ENCODE measurements at places on chromosomes 4 and X. TPM values are rescaled to one million over a fixed set of nuclear protein-coding genes. Genes with fewer than 3 reads are reported as not detected.

DNA sequence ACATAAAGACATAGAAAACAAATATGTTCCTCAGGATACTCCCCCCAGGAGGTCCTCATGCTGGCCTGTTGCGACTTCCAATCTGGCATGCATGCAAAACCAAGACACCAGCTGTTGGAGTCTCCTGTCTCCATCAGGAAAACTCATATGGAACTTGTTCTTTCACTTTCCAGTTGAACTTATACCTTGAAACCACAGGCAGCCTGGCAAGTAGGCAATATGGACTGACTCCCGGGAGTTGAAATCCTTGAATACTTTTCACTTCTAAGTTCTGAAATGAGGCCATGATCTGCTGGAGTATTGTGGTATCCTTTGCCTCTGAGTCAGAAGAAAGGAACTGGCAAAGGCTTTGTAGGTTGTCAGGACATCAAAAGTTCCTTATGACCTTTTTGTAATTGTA, 444.2 kb downstream of the IDS start:
- no peak overlapping the region for H3K27ac ChIP-seq
- no peaks in the 10 kb centered on the region for H3K27me3 ChIP-seq
- DNase-seq, result no peak
- no peaks in the 10 kb centered on the region for H3K4me1 ChIP-seq
- H3K4me3 ChIP-seq, result no peak overlapping the region

DNA sequence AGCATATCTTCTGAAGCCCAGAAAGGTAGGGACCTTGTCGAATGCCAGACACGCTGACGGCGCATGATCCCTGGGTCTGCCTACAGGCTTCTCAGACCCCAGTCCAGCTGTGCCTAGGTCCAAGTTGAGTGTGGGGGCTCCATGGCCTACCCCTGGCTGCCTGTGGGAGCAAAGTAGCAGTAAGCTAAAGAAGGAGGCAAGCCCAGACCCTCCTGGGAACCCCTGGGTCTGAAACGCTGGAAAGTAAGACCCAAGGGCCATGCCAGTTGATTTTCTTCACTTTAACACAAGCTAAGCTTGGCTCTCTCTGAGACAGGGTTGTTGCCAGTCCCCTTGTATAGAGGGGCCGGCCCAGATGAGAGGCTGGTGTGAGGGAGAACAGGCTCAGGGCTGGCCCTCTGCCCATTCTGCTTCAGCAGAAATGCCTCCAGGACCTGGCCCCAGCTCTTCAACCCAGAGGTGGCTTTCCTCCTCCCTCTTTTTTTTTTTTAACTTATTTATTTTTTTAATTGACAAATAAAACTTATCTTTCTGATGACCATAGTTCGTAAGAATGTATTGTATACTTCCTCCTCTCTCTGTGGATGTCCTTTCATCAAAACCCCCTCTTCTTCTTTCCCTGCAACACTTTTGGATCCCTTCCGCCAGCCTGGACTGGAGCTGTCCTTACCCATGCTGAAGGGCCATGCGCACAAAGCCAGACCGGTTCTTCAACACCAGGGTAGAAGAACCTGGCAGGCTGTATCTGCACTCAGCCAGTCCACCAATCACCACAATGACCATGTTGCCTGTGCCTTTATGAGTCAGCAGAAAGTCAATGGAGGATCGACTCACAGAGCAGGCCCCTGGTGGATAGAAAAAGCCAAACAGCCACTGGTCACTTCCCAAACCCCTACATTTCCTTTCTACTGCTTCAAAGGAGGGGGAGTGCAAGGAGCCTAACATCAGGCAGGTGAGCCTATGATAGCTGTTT, 7.1 kb downstream of the AWAT2 start:
- no peaks in the 10 kb centered on the region for H3K4me1 ChIP-seq
- H3K4me3 ChIP-seq, result no peak overlapping the region
- no peaks in the 10 kb centered on the region for H3K36me3 ChIP-seq
- H3K27ac ChIP-seq, result no peak overlapping the region
- no peak for DNase-seq

DNA sequence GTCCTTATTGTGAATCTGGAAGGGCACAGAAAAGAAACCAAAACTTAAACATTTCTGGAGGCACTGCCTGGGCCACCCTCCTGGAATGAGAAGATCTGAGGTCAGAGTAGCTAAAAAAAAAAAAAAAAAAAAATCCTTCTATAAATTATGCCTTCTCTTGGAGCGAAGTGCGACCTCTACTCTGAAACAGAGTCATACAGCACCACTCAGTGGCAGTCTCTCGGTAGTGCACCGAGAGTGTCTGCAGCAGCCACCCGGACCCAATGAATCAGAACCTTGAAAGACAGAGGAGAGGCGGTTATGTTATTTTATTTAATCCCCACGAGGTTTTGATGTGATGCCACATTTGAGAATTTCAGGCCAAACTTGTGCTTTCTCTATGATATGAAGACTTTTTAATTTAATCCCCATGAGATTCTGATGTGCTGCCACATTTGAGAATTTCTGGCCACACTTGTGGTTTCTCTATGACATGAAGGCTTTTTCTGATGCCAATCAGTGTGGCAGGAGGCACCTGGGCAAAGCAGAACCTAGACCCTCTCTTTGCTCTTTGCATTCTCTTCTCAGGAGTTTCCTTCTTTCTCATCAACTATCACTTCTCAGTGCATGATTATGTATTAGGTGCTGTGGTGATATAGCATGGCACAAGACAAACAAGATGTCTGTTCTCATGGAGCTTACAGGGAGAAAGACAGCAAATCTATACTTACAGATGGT, 5.6 kb upstream of the CT47C1 start:
- H3K27ac ChIP-seq, result no peak overlapping the region
- no peak overlapping the region for H3K4me3 ChIP-seq
- H3K4me1 ChIP-seq, result peaks cover 2% of the 10 kb centered on the region
- peak; percentile 40 for DNase-seq

DNA sequence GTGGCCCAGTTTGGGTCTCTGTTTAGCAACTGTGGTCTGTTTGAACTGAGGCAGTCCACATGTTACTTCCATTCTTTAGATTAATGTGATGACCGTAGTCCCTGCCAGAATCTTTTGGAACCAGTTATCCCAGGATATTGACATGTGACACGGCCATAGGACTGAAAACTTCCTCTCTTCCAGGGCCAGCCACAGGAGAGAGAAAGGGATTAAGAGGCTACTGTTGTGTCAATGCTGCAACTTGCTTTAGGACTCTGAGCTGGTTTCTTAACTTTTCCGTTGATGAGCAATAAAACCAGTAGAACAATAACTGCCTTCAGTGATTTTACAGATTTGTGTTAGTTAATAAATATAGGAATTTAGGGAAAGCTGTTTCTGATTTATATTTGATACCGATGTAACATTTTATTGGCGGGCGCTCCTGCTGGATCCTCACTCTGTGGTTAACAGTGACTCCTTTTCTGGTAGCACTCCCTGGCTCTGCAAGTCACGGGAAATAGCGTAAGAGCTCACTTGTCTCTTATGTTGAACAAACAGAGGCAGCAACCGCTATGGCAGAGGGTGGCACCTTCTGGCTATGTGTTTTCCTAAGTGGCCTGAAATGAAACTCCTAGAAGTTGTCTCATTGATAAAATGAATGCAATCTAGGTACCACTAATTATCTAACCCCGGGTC, 2.5 kb downstream of the TENM3 start:
- H3K27me3 ChIP-seq, result peaks cover 8% of the 10 kb centered on the region
- no peak for DNase-seq
- no peaks in the 10 kb centered on the region for H3K4me1 ChIP-seq

AMBN gene
- total RNA-seq, result not detected

GRCh38 chr4:82500435-82501153, 61.2 kb downstream of the TMEM150C start:
- no peaks in the 10 kb centered on the region for H3K36me3 ChIP-seq
- H3K4me3 ChIP-seq, result no peak overlapping the region
- H3K27me3 ChIP-seq, result no peaks in the 10 kb centered on the region
- no peak overlapping the region for H3K27ac ChIP-seq
- no peaks in the 10 kb centered on the region for H3K4me1 ChIP-seq
- no peak for DNase-seq

GRCh38 chr4:86487738-86488348, 106.3 kb upstream of the PTPN13 start:
- DNase-seq, result no peak
- no peak overlapping the region for H3K4me3 ChIP-seq
- H3K36me3 ChIP-seq, result no peaks in the 10 kb centered on the region
- no peaks in the 10 kb centered on the region for H3K27me3 ChIP-seq
- no peak overlapping the region for H3K27ac ChIP-seq

XG gene
- not detected for total RNA-seq

DNA sequence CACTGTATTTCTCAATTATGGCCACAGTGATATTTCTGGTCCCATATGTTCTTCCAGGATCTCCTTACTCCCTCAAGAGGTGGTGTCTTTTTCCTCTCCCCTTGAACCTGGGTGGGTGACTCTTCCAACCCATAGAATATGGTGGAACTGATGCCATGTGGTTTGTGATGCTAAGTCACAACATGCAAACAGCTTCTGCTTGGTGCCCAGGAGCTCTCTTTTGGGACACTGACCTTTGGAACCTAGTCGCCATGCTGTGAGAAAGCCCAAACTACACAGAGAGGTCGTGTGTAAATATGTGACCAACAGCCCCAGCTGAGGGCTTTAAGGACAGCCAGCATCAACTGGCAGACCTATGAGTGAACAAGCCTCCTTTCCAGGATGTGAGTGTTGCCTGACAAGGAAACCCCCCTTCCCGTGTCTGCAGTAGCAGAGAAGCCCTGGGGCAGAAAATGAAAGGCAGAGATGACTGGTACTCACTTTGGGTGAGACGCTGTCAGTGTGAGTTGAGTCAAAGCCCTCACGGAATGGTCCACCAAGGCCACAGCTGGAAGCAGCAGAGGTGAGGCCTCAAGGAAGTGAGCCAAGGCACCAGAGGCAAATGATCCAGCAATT, 223.4 kb downstream of the BCOR start:
- DNase-seq, result peak; percentile 74
- peaks cover 39% of the 10 kb centered on the region for H3K4me1 ChIP-seq
- H3K36me3 ChIP-seq, result peaks cover 4% of the 10 kb centered on the region
- no peaks in the 10 kb centered on the region for H3K27me3 ChIP-seq
- H3K4me3 ChIP-seq, result peak overlapping the region; percentile 14

PIR gene
- 1.9 TPM for total RNA-seq

TMEM154 gene
- 18.5 TPM for total RNA-seq

DNA sequence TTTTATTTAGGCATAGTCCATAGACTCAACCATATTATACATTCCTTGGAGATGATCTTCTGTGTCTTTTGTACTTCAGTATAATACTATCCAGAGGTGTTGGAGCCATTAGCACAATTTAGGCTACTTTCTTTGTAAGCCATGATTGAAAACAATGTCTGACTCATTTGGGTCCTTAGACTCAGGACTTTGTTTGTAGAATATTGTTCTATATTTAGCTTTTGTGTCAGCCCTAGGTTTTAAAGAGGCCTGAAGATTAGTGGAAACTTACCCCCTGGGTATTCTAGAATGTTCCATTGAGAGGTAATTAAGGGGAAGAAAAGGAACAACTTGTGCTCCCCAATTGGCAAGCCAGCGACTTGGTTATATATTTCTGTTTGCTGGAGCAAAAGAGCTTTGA, 145.2 kb upstream of the SCML1 start:
- H3K4me3 ChIP-seq, result no peak overlapping the region
- peaks cover 43% of the 10 kb centered on the region for H3K4me1 ChIP-seq
- no peaks in the 10 kb centered on the region for H3K27me3 ChIP-seq
- H3K36me3 ChIP-seq, result peaks cover 6% of the 10 kb centered on the region
- no peak for DNase-seq

DCHS2 gene
- not detected for total RNA-seq

GRCh38 chrX:82412858-82413257, 1095.2 kb upstream of the POU3F4 start:
- H3K27ac ChIP-seq, result no peak overlapping the region
- H3K36me3 ChIP-seq, result no peaks in the 10 kb centered on the region
- no peaks in the 10 kb centered on the region for H3K4me1 ChIP-seq
- H3K4me3 ChIP-seq, result no peak overlapping the region

DNA sequence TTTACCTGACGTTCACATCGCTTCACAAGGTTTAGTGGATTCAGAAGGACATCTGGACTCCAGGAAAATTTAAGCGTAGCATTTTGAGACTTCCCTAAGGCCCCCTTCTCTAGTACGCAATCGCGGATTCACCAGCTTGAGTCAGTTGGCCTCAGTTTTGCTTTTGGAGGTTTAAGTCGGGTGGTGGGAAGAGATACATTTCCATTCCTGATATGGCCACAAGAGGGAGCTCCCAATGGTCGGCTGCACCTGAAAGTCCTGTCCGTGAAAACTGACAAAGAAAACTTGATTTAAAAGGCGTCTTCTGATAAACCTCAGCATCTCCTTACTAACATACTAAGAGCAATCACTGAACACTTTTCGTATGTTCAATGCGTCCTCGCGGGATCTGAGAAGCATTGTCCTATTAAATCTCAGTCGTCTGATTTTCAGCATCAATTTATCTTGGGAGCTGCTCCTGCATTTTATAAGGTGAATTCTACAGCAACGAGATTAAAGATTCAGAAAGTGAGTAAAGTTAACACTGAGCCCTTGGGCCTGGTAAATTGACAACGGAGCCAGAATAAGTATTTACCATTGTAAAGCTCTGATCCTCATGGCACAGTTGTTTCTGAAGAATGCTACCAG, 50.6 kb downstream of the LGI2 start:
- no peak overlapping the region for H3K4me3 ChIP-seq
- DNase-seq, result peak; percentile 35
- no peaks in the 10 kb centered on the region for H3K36me3 ChIP-seq
- no peak overlapping the region for H3K27ac ChIP-seq
- peaks cover 44% of the 10 kb centered on the region for H3K27me3 ChIP-seq

All from activated naive CD8-positive, alpha-beta T cell treated with anti-CD3 and anti-CD28 coated beads for 36 hours (primary cell).